ENCODE measurements at places on chromosomes 7 and 10. TPM values are rescaled to one million over a fixed set of nuclear protein-coding genes. Genes with fewer than 3 reads are reported as not detected.

DNA sequence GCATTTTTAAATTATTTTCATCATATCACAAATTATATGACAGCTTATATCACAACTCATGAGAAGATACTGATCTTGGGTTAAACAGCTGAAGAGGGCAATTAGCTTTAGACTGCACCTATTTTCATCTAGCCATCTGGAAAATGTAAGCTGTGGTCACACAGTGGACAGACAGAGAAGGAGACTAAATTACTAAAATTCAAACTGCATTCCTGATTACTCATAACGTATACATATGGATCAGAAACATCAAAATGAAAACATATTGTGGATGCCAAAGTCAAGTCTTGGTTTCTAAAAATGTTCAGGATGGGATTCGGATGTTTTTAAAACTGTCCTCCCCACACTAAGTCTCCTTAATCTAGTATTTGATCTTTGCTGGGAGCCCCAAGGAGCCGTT is 6.6 kb downstream of the BBIP1 start:
- DNase-seq: no peak

DNA sequence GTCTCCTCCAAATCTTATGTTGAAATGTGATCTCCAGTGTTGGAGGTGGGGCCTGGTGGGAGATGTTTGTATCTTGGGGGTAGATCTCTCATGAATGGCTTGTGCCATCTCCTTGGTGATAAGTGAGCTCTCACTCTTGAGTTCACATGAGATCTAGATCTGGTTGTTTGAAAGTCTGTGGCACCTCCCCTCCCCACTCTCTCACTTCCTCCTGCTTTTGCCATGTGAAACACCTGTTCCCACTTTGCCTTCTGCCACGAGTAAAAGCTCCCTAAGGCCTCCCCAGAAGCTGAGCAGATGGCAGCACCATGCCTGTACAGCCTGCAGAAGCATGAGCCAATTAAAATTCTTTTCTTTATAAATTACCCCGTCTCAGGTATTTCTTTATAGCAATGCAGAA is 23.5 kb downstream of the TMEM229A start:
- DNase-seq: no peak

GRCh38 chr7:77269360-77270093 is 69.9 kb upstream of the FGL2 start:
- DNase-seq: no peak

- no peak for DNase-seq
Measured at GRCh38 chr7:104208421-104208780, 588 bp upstream of the ORC5 start.

DNA sequence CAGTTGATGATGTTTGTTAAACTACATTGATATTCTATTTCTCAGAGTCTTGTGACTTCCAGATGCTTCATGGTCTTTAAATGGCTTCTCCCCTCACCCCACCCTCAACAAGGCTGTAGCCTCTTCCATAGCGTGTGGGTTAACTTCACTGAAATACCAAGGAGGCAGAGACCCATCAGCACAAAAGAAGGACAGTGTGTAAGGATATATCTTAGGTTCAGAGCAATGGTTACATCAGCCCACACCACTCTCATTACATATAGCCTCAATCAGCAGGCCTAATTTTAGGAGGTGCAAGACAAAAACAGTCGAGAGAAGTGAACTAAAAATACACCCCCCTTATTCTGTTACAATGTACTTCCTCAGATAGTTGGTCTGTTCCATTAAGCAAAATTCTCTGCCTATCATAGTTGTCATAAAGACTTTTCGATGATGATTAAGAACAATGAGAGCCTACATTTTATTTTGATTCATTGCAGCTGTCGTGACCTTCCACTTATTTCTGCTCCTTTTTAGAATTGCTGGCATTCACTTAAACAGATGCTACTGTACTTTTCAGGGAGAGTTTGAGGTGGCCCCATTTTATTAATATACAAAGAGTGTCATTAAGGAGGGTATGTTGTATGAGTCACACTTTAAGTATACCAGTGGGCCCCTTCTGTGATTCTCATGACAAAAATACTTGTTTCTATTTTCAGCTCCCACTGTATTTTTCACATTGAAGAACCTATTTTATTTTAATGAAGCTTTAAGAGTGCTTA is 52.1 kb downstream of the WIPF3 start:
- no peak for DNase-seq

GRCh38 chr10:18659819-18660535 is 746 bp downstream of the ARL5B start:
- DNase-seq: peak; percentile 72

- no peak for DNase-seq
Measured at GRCh38 chr7:42359946-42360345, 122.9 kb upstream of the GLI3 start.

GRCh38 chr7:140923358-140924006 is 1.2 kb downstream of the BRAF start:
- no peak for DNase-seq

GRCh38 chr7:18086165-18087025 is 58.7 kb upstream of the PRPS1L1 start:
- DNase-seq: no peak

The CHST12 gene
- 26.8 TPM for total RNA-seq

The CCDC126 gene
- 11.5 TPM for total RNA-seq

The BET1 gene
- total RNA-seq: 24.7 TPM

The NPC1L1 gene
- 61.3 TPM for total RNA-seq

The SGCE gene
- total RNA-seq: 42.6 TPM

The CNNM1 gene
- total RNA-seq: 1.4 TPM

The GIMAP4 gene
- total RNA-seq: 39.9 TPM

Data from mucosa of gallbladder (tissue), 1 donor.